ENCODE measurements at places on chromosomes 11 and 22.

DNA sequence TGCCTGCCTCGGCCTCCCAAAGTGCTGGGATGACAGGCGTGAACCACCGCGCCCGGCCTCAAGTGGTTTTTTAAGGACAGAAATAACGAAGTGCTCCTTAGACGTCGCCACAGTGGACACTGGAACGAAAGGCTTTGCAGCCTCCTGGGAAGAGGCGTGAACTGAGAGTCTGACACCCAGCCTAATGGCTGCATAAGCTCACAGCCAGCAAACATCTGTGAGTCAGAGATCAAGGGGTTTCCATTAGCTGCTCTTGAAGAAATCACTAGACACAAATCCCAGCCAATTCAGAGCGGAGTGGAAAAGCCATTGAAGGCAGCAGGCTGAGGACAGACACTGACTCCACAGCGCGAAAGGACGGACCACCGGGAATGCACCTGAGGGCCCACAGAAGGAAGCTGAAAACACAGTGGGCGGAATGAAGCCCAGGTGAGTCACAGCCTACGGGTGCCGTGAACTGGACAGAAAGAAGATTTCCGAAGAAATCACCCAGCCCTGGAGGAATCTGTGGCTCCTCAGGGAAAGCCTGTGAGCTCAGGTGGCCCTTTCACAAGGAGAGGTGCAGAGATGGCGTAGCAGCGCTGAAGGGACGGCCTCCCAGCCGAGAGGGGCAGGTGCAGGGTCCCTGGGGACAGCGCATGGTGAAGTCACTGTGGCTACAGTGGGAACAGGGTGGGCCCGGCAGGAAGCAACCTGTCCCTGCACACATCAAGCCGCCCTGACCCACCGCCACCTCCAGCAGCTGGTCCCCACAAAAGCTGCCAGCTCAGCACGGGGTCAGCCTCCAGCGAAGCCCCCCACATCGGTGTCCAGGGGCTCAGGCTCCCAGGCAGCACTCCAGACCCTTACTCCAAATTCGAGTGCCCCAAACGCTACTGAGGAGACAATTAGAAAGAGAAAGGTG is 11.6 kb downstream of the LMNTD2 start:
- peaks cover 16% of the 10 kb centered on the region for H3K27me3 ChIP-seq
- no peaks in the 10 kb centered on the region for H3K4me1 ChIP-seq
- H3K27ac ChIP-seq, result no peak overlapping the region
- no peak for DNase-seq
- no peaks in the 10 kb centered on the region for H3K36me3 ChIP-seq

GRCh38 chr11:20310137-20310536 is 53.4 kb upstream of the HTATIP2 start:
- no peak overlapping the region for H3K27ac ChIP-seq
- H3K4me3 ChIP-seq, result no peak overlapping the region
- H3K4me1 ChIP-seq, result no peaks in the 10 kb centered on the region
- no peaks in the 10 kb centered on the region for H3K27me3 ChIP-seq

DNA sequence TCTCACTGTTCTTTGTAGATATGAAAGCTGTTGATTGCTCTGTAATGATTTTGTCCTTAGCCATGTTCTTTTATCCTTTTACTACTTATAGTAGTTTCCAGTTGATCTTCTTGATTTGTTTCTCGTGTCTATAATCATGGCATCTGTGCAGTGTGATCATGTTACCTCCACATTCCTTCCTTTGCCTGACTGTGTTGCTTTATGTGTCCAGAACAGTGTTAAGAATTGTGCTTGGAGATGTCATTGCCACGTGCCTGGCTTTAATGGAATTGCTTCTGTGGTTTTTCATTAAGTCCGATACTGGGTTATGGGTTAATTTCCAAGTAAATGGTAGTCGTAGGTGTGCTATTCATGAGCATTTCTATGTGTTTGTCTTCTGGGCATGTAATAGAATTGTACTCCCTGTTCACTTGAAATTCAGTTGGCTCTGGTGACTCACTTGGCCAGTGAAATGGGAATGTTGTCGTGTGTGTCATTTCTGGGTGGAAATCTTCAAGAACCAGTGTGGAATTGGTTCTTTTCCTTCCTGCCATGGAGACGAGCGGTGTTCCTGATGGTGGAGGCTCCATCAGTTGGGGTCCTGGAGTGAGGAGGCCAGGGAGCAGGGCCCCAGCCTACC is 6.8 kb downstream of the GTSE1 start:
- no peaks in the 10 kb centered on the region for H3K36me3 ChIP-seq
- H3K4me1 ChIP-seq, result no peaks in the 10 kb centered on the region
- no peak overlapping the region for H3K27ac ChIP-seq
- H3K4me3 ChIP-seq, result no peak overlapping the region

GRCh38 chr11:61091373-61092279 is 10.7 kb upstream of the CD5 start:
- peak overlapping the region; percentile 20 for H3K27ac ChIP-seq
- H3K27me3 ChIP-seq, result no peaks in the 10 kb centered on the region
- no peaks in the 10 kb centered on the region for H3K36me3 ChIP-seq
- no peak for DNase-seq
- H3K4me3 ChIP-seq, result no peak overlapping the region

- no peak overlapping the region for H3K4me3 ChIP-seq
- H3K36me3 ChIP-seq, result no peaks in the 10 kb centered on the region
- no peaks in the 10 kb centered on the region for H3K27me3 ChIP-seq
- no peak for DNase-seq
- H3K27ac ChIP-seq, result no peak overlapping the region
Observed at GRCh38 chr11:76164081-76164480, 42.2 kb downstream of the WNT11 start.

DNA sequence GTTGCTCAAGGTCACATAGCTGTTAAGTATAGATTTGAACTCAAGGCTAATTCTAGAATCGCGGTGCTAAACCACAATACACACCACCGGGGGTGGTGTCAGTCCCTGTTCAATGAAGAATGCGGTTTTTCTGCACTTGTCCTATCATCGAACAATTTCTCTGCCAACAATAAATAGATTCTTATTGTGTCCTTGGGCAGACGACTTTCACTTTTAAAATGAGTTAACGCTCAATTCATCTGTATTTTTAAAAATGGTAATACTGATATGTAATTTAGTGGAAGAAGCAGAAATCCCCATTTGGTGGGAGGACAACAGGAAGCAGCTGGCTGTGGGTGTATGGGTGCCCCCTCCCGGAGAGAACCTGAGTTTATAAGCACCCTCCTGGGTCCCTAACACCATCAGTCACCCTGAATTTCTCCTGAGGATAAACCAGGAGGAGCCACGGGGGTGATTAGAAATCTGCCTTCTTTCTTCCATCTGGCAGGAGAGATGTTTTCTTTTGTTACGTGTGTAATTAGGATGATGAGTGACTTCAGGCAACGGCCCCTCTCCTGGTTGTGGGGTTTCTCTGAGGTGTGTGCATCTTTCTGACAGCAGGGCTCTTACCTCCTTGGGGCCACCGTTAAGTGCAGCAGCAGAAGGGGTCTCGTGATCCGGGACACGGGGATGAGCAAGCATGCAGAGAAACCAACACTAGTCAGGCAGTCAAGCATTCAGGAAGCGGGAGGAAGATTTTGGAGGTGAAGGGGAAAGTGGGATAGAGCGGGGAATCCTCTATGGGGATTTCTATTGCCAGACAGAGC is 87.7 kb downstream of the GRAMD1B start:
- no peak overlapping the region for H3K27ac ChIP-seq
- H3K36me3 ChIP-seq, result no peaks in the 10 kb centered on the region
- no peak for DNase-seq
- H3K4me1 ChIP-seq, result no peaks in the 10 kb centered on the region
- no peak overlapping the region for H3K4me3 ChIP-seq

- H3K4me1 ChIP-seq, result no peaks in the 10 kb centered on the region
- no peak for DNase-seq
- H3K27ac ChIP-seq, result no peak overlapping the region
- no peak overlapping the region for H3K4me3 ChIP-seq
Observed at GRCh38 chr22:48171271-48171691, 1408.8 kb downstream of the TBC1D22A start.

DNA sequence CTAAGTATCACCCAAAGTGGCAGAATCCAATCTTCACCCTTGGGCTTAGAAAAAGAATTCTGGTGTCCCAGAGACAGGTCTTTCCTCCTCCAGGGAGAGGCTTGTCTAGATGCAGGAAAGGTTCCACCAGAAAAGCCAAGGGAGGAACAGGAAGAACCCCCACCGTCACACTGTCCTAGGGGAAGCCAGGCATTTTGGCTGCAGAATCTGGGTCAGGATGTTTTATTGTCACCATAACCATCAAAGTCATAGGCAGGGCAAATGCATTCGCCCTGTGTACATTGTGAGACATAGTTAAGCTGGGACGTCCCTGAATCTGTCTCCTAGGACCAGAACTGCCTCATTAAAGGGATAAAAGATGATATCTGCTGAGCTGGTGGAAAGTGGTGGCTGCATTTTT is 590.5 kb downstream of the OPCML start:
- H3K4me1 ChIP-seq, result no peaks in the 10 kb centered on the region
- H3K4me3 ChIP-seq, result no peak overlapping the region
- peaks cover 41% of the 10 kb centered on the region for H3K27me3 ChIP-seq

- H3K36me3 ChIP-seq, result no peaks in the 10 kb centered on the region
- H3K4me1 ChIP-seq, result peaks cover 36% of the 10 kb centered on the region
- H3K4me3 ChIP-seq, result peak overlapping the region; percentile 21
- H3K27ac ChIP-seq, result peak overlapping the region; percentile 33
- H3K27me3 ChIP-seq, result no peaks in the 10 kb centered on the region
Observed at GRCh38 chr11:73242251-73243092, 24.4 kb downstream of the P2RY2 start.

DNA sequence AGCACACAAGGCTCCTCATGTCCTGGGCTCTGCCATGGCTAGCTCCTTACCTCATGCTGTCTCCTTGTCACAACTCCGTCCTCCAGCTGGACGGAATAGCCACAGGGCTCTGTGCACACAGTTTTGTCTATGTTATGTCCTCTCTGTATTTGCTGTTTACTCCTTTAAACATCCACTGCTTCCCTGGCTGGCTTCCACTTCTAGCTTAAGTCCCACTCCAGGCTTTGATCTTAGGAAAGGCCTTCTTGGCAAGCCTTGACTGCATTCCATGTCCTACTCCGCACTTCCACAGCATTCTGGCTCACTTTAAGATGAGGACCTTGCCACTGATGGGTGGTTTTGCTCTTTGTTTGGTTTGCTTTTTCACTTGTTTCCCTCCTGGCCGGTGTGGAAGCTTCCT is 22.9 kb upstream of the ROBO3 start:
- H3K27ac ChIP-seq, result no peak overlapping the region
- no peaks in the 10 kb centered on the region for H3K36me3 ChIP-seq
- peaks cover 15% of the 10 kb centered on the region for H3K4me1 ChIP-seq
- H3K27me3 ChIP-seq, result peaks cover 93% of the 10 kb centered on the region
- no peak for DNase-seq
- H3K4me3 ChIP-seq, result no peak overlapping the region

GRCh38 chr22:23282089-23282501 is 101.8 kb downstream of the BCR start:
- H3K4me1 ChIP-seq, result peaks cover 28% of the 10 kb centered on the region
- H3K36me3 ChIP-seq, result peaks cover 21% of the 10 kb centered on the region
- DNase-seq, result peak; percentile 85
- H3K27ac ChIP-seq, result peak overlapping the region; percentile 47

- H3K4me3 ChIP-seq, result no peak overlapping the region
- peak; percentile 82 for DNase-seq
- no peaks in the 10 kb centered on the region for H3K36me3 ChIP-seq
- peak overlapping the region; percentile 67 for H3K27ac ChIP-seq
- H3K4me1 ChIP-seq, result peaks cover 41% of the 10 kb centered on the region
Observed at GRCh38 chr11:61688365-61689163, 8.4 kb downstream of the DAGLA start.

DNA sequence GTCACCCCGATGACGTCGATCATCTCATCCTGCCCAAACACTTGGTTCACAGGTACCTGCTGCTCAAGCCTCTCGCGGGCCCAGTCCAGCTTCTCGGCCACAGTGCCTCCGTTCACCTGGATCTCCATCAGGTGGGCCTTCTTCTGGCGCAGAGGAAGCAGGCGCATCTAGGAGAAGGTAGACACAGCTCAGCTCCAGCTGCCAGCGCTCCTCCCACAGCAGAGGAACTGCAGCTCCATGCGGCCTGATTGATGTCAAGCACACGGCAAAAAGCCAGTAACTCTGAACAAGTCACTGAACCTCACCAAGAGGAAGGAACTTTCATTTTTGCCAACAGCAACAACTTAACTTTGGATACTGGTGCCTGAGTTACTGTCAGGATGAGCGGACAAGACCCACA is 4.0 kb downstream of the RPL3 start:
- H3K27ac ChIP-seq, result peak overlapping the region; percentile 8
- peaks cover 70% of the 10 kb centered on the region for H3K36me3 ChIP-seq
- H3K4me1 ChIP-seq, result peaks cover 24% of the 10 kb centered on the region
- no peak for DNase-seq
- no peaks in the 10 kb centered on the region for H3K27me3 ChIP-seq

DNA sequence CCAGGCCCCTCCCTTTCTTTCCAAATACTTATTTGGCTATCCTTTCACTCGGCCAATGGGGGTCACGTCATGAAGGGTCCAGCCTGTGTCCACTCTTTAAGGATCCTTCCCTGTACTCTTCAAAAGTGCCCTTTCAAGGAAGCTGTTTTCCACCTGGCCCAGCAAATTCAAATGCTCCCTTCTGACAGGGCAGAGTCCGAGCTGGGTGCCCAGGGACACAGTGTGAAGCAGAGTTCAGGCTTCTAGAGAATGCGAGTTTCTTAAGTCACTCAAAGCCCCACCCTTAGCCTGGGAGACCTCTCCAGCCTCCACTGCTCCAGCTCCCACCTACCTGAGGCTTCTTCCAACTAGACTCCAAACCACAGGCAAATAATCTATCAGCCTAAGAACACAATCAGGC is 5.5 kb upstream of the APOA1 start:
- H3K4me3 ChIP-seq, result no peak overlapping the region
- H3K27me3 ChIP-seq, result no peaks in the 10 kb centered on the region
- H3K27ac ChIP-seq, result no peak overlapping the region
- H3K36me3 ChIP-seq, result peaks cover 48% of the 10 kb centered on the region

DNA sequence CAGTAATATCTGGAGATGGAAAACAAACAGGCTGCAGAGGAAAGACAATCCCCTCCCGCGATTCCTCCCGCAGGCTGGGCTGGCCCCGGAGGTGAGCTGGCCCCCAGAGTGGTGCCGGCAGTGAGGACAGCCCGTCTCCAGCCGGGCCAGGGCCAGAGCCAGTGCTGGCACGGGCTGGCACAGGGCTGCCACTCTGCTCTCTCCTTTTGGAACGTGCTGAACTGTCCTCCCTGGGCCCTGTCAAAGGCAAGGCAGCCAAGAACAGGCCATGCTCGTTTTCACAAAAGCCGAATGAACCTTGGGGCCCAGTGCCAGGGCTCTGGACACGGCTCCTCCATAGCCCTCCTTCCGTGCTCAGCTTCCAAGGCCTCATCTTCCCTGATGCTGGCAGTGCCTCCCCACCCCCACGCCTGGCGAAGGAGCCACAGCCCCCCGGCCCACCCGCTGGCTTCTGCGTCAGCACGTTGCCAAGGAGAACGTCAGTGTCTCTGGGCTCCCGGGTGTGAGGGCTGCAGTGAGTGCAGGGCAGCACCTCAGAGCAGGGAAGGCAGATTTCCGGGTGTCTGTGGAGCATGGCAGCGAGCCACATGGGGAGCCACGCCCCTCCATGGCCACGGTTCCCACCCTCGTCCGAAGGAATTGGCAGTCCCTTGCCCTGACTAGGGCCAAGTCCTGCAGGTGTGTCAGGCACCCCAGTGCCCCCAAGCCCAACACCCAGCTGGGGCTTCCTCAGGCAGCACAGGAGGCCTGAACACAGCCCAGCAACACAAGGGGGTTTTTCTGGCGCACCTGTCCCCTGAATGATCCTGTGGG is 28.6 kb downstream of the GNAZ start:
- no peaks in the 10 kb centered on the region for H3K27me3 ChIP-seq
- H3K4me3 ChIP-seq, result no peak overlapping the region
- DNase-seq, result no peak
- H3K27ac ChIP-seq, result peak overlapping the region; percentile 84
- no peaks in the 10 kb centered on the region for H3K36me3 ChIP-seq

Measured in heart left ventricle (tissue), 16 donors.